ENCODE measurements at places on chromosomes 6 and 20. TPM values are rescaled to one million over a fixed set of nuclear protein-coding genes. Genes with fewer than 3 reads are reported as not detected.

Gene OR2H2
- polyA plus RNA-seq, result not detected

Gene RHAG
- polyA plus RNA-seq, result not detected

Gene HSPA1L
- 0.36 TPM for polyA plus RNA-seq

Gene MCHR2
- not detected for polyA plus RNA-seq

Gene OR14J1
- polyA plus RNA-seq, result not detected

Gene PBOV1
- not detected for polyA plus RNA-seq

Gene PACRG
- polyA plus RNA-seq, result not detected

Gene HFE
- 17.2 TPM for polyA plus RNA-seq

Gene SULF2
- 44.0 TPM for polyA plus RNA-seq

Gene EDN1
- 2.5 TPM for polyA plus RNA-seq

Gene TXLNB
- polyA plus RNA-seq, result not detected

Gene LAMA2
- polyA plus RNA-seq, result 1.2 TPM

Gene IPCEF1
- not detected for polyA plus RNA-seq

Gene GJA10
- polyA plus RNA-seq, result not detected

Gene LHFPL5
- polyA plus RNA-seq, result not detected

Gene FAM83C
- not detected for polyA plus RNA-seq

Gene LY6G6D
- polyA plus RNA-seq, result not detected

Gene HCK
- polyA plus RNA-seq, result not detected

Gene SPATA2
- polyA plus RNA-seq, result 5.6 TPM

Gene BACH2
- 0.52 TPM for polyA plus RNA-seq

Gene TRAPPC3L
- 0.18 TPM for polyA plus RNA-seq

Gene MCCD1
- not detected for polyA plus RNA-seq

Gene SHLD1
- 2.9 TPM for polyA plus RNA-seq

Gene DAAM2
- polyA plus RNA-seq, result 0.02 TPM

Gene OSTM1
- 10.3 TPM for polyA plus RNA-seq

Gene GPLD1
- 0.03 TPM for polyA plus RNA-seq

Gene NOL7
- 30.4 TPM for polyA plus RNA-seq

Gene TMEM74B
- polyA plus RNA-seq, result 0.67 TPM

Gene SLC17A3
- not detected for polyA plus RNA-seq

Gene UTRN
- 10.0 TPM for polyA plus RNA-seq

Gene RAET1L
- polyA plus RNA-seq, result 3.3 TPM

Gene CST3
- 340 TPM for polyA plus RNA-seq

Gene LY86
- not detected for polyA plus RNA-seq

Gene UNC93A
- polyA plus RNA-seq, result not detected

Gene ACSS1
- polyA plus RNA-seq, result 2.2 TPM

Gene CCN6
- polyA plus RNA-seq, result 20.3 TPM

Gene ZNF334
- 2.0 TPM for polyA plus RNA-seq

Gene SLC22A2
- not detected for polyA plus RNA-seq

Gene CASS4
- not detected for polyA plus RNA-seq

Gene PPP1R16B
- polyA plus RNA-seq, result not detected

Gene BANF2
- not detected for polyA plus RNA-seq

Gene DUSP15
- not detected for polyA plus RNA-seq

Gene DEFB112
- not detected for polyA plus RNA-seq

Gene SYTL3
- 0.87 TPM for polyA plus RNA-seq

Gene DDO
- 0.40 TPM for polyA plus RNA-seq

Gene SMLR1
- not detected for polyA plus RNA-seq

Gene NTSR1
- 0.82 TPM for polyA plus RNA-seq

Gene NRSN1
- not detected for polyA plus RNA-seq

Gene SS18L1
- polyA plus RNA-seq, result 10.4 TPM

Gene MOXD1
- 2.8 TPM for polyA plus RNA-seq

Gene ERVFRD-1
- polyA plus RNA-seq, result not detected

Gene IP6K3
- not detected for polyA plus RNA-seq

Gene MOCS1
- polyA plus RNA-seq, result 4.4 TPM

Gene MATN4
- 0.06 TPM for polyA plus RNA-seq

Gene OPRM1
- not detected for polyA plus RNA-seq

Gene NEDD9
- 4.8 TPM for polyA plus RNA-seq

Gene WFDC12
- 0.10 TPM for polyA plus RNA-seq

Gene POLR3F
- 6.4 TPM for polyA plus RNA-seq
